Left lung (tissue), 14 donors: ENCODE measurements at places on chromosomes 12 and 14.
A peak's percentile ranks its signal among the peaks of the same experiment; 100 is the strongest.

GRCh38 chr12:108495054-108495453 lies 20.0 kb upstream of the FICD start:
- no peak for DNase-seq

GRCh38 chr12:60191676-60192359 lies 596.0 kb downstream of the SLC16A7 start:
- no peak for DNase-seq

GRCh38 chr12:132078190-132078589 lies 65.9 kb downstream of the DDX51 start:
- no peak for DNase-seq

DNA sequence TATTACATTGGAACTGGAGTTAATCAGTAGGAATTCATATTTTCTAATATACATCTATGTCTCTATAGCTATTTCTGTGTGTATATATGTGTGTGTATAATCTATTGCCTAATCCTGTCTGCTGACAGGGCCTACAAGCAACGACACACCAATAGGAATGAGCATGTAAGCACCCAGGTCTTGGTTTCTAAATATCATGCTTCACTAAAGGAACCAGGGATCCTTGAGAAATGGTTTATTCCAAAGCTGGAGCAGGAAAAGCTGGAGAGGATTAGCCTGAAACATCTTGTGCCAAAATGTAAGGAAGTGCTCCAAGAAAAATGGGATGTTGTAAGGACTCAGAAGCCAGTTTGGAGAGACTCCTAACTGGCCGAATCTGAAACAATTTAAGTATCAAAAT lies 29.3 kb upstream of the LGALS3 start:
- no peak for DNase-seq

GRCh38 chr12:123457980-123458779 lies at the start of gene SNRNP35:
SNRNP35 (plus strand) TSS chr12:123458139; CDS start chr12:123465541, 7,402 bp downstream.
- DNase-seq = peak; percentile 90

- no peak for DNase-seq
These were observed 166.4 kb downstream of the RMST start for GRCh38 chr12:97628962-97629361.

GRCh38 chr14:69594846-69595245 lies 16.6 kb upstream of the SUSD6 start:
- no peak for DNase-seq

- no peak for DNase-seq
These were observed 8.6 kb downstream of the DDN start for GRCh38 chr12:48990552-48990951.

DNA sequence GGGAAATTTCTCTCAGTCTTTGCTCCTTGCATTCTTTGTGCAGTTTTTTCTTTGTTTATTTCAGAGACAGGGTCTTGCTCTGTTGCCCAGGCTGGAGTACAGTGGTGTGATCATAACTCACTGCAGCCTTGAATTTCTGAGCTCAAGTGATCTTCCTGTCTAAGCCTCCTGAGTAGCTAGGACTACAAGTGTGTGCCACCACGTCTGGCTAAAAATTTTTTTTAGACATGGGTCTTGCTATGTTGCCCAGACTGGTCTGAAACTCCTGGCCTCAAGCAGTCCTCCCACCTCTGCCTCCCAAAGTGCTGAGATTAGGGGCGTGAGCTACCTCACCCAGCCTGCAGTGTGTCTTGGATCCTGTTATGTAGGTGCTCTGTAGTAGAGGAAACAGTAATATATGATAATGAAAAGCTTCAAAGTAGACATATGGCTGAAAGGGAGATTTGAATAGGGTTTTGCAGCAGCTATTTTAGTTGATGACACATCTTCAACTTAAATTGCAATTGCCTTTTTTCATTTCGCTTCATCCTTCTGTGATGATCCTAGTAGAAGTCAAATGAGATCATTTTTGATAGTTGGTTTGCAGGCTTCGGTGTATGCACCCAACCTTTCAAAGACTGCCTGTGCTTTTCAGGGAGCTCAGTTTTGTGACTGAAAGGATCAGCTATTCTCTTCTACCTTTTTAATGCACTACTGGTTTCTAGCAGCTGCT lies 75.4 kb downstream of the FUT8 start:
- no peak for DNase-seq

DNA sequence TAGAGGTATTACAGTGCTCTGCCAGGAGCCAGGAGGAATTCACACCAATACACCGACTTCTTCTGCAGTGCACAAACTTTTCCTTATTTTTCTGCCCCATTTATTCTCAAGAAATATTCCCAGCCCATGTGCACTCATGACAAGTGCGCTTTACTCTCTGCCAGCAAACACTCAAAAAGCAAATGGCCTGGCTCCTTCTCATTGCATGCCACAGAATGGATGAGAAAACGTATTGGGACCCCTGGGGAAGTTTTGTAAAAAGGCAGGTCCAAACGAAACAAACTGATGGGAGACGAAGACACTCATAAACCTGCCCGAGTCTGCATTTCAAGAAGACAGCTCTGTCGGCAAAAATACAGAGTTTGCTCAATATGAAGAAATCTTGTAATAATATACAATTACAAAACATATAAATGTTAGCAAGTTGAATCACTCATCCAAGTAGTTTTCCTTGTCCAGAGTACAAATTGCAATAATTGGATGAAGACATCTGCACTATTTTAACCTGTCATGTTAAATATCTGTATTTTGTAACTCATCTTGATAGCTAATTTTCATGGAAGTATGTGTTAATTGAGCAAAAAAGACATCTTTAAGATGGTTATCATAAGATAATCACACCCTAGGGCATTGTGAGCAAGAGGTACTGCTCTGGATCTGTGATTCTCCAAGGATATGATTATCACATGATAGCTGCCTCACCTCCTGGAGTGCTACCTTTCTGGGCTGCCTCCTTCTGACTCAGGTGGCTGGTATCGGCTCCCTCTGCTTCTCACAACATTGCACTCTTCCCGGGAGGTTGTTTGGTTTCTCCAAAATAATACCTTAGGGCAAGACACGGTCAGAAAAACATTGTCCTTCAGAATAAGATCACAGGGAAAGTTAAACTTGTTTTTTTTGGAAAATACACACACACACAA lies 260.8 kb upstream of the G2E3 start:
- peak; percentile 10 for DNase-seq

DNA sequence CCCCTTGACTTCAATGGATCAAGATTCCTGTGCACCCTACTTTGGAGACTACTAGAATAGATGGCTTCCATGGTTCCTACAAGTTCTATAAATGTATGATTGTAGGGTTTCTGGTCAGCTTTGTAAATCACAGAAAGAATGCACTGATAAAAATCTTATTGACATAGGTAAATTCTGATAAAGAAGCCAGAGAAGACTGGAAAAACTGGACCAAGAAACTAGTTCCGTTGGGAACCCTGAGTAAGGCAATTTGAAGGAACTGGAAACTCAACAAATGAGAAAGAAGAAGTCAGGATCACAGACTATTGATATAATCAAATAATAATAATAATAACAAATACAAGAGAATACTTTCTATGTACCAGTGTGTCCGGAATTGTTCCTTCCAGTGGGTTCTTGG lies 15.4 kb upstream of the MGST1 start:
- DNase-seq = peak; percentile 12

DNA sequence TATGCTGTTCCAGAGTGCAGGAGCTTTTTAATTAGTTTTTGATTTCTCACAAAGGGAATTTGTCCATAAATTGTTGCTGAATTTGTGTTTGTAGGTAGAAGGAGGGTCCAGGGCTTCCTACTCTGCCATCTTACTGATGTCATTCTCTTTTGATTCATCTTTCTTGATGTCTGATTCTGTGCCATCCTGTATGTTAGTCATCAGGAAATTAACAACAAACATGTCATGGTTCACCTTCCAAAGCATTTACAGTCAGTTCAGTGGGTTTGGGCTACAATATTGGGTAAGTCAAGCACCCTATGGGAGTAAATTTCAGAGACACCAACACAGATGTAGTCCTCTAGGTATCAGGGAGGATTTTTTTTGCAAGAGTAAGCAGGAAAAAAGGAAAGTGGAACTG lies 135.2 kb upstream of the SLC38A2 start:
- no peak for DNase-seq

- peak; percentile 39 for DNase-seq
These were observed 23.6 kb upstream of the TMEM260 start for GRCh38 chr14:56555921-56556570.

DNA sequence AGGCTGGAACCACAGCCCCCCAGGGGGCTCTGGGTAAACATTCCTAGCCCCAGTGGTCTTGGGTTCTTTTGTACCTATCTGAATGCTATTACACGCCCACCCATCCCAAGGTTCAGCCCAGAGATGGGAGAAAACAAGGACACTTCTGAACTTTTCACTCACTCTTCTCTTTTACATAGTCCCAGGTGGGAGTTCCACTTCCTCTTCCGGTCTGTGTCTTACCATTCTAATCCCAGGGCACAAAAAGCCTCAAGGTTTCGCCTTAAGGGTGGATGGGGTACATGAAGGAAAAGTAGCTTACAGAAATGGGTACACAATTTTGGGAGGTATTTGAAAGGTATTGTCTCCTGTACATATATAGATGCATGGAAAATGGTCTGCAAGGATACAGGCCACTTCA lies 79.0 kb downstream of the TMEM30B start:
- DNase-seq = no peak

- DNase-seq = peak; percentile 74
These were observed 26.9 kb downstream of the DAAM1 start for GRCh38 chr14:59215322-59215721.

- no peak for DNase-seq
These were observed 1019.2 kb downstream of the BCL11B start for GRCh38 chr14:98252820-98253219.

GRCh38 chr14:67002994-67003753 lies 186.1 kb upstream of the GARIN2 start:
- no peak for DNase-seq

GRCh38 chr12:105092336-105092735 lies 8.1 kb upstream of the ALDH1L2 start:
- no peak for DNase-seq

GRCh38 chr14:26917086-26917485 lies 319.3 kb upstream of the NOVA1 start:
- DNase-seq = no peak

DNA sequence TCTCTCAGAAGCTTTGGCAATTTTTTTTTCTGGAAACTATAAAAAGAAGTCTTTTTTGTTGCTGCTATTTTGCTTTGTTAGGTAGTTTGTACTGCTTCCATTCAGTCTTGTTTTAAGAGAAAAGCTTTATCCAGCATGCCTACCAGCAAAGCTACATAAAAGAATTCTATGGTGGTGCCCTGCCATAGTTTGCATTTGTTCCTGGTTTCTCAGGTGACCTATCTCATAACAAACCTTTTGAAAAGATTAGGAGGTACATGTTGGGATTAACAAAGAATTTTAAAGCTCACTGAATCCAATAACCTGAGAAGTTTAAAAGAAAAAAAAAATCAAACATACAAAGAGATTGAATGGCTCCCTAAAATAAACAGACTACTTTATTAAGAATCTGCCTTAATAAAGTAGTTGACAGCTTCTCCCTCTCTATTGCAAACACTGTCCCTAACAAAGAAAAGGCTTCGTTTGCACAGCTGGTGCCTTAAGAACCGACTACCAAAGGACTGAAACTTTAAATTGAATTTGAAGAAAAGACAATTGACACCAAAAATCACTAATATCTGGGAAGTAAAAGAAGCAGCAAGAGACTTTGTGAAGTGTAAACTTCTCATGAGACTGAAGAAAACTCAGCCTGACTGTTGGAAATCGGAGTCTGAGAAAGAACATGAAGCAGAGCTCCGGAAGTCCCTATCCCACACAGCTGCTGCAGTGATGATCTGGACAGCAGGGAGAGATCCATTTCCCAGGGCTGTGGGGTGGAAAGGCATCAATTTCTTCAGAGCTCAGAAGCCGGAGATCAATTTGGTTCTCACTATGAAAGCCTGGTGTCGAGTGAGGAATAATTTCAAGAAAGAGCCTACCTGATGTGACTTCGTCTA lies 102.7 kb upstream of the PLEKHA5 start:
- no peak for DNase-seq

GRCh38 chr14:95222870-95223398 lies 65.6 kb upstream of the DICER1 start:
- no peak for DNase-seq

DNA sequence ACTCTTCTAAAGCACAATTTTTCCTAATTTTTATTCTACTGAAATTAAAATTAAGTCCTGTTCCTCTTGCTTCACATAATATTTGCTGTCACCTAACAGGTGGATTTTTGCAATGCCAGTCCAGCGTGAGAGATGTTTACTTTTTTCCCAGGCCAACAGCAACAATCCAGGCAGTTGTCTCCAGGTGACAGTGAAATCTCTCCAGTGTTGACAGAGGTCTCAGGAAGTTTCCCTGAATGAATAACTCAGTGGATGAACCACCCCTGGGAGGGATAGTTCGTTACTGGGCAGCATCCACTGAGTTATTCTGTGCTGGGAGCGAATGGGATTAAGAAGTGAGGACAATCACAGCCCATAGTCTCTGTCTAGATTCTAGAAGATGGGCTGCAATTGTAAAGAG lies 7.1 kb upstream of the NT5DC3 start:
- DNase-seq = no peak

DNA sequence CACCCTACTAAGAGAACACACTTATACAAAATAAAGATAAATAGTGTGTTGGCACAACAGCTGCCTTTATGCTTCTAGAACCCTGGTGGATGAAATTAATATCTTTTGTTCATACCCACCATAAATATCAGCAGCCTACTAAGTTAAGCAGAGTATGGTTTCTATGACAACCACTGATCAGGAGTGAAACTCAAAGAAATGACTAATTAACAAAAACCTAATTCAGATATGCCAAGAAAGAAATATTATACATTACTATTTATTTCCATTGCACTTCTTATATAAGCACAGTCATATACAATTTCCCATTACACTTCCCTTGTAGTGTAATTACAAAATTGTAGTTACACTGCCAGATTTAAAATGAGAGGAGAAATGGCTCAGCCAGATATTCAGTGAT lies 164.1 kb upstream of the CDKN3 start:
- no peak for DNase-seq

GRCh38 chr12:21340403-21340802 lies 5.7 kb upstream of the SLCO1A2 start:
- no peak for DNase-seq

DNA sequence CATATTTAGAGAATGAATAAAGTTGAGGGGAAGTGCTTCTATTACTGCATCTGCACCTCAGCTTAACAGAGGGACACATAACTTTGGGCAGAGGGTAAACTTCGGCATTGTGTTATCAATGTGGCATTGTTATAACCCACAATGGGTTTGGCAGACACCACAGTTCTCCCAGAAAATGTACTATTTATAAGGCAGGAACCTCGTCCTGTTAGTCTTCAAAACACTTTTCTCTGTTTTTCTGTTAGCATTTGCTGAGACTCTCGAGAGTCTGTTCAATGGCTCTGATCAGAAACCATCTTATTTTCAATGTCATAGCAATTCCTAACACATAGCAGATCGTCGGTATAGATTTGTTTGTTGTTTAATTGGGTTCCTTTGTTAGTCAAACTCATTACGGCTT lies 13.9 kb downstream of the PPP1R36 start:
- no peak for DNase-seq

DNA sequence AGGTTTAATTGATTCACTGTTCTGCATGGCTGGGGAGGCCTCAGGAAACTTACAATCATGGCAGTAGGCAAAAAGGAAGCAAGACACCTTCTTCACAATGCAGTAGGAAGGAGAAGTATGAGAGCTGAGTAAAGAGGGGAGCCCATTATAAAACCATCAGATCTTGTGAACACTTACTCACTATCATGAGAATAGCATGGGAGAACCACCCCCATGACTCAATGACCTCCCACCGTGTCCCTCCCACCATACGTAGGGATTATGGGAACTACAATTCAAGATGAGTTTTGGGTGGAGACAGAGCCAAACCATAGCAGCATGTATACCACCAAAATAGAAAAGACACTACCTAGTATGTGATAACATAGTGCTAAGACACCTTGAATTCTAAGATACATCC lies 2.9 kb upstream of the HMGA2 start:
- no peak for DNase-seq

GRCh38 chr14:86683561-86683960 lies 1153.6 kb downstream of the FLRT2 start:
- no peak for DNase-seq
